ENCODE measurements at places on chromosomes 1 and 21.

- DNase-seq = no peak
Measured at GRCh38 chr21:32463367-32463766, 50.9 kb downstream of the EVA1C start.

DNA sequence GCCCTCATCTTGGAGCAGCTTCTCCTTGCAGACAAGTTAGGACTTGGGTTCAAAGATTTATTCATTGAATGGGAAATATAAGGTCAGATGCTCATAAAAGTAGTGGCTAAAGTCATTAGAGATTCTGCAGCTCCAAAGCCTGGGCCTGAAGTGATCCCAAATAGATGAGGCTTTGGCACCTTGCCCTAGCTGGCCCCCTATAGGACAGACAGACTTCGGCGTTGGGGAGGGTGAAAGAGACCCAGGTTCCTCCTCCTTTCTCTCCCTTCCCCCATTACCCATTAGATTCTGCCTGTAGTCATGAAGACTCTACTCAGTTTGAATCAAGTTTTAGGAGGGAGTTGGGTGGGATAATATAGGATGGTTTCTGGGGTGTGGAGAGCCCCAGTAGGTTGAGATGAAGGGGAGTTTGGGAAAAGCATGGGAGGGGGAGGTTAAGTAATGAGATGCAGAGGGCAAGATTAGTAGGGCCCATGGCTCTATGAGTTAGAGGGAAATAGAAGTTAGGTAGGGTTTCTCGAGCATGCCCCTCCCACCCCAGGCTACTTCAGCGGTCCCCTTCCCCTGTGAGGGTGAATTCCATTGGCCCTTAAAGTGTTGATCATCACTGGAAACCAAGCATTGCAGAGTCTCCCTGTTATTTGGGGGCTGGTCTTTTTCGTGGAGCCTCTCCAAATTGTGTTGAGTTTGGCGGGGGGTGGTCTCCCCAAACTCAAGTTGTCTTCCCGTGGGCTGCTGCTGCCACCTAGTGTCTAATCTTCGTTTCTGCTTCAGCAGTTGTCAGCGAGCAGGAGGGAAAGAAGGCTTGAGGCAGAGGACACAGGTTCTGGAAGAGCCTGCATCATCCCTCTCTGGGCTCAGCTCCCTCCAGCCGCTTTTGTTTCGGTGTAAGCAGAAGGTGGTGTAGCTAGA is 2.1 kb upstream of the AHDC1 start:
- peak; percentile 66 for DNase-seq

DNA sequence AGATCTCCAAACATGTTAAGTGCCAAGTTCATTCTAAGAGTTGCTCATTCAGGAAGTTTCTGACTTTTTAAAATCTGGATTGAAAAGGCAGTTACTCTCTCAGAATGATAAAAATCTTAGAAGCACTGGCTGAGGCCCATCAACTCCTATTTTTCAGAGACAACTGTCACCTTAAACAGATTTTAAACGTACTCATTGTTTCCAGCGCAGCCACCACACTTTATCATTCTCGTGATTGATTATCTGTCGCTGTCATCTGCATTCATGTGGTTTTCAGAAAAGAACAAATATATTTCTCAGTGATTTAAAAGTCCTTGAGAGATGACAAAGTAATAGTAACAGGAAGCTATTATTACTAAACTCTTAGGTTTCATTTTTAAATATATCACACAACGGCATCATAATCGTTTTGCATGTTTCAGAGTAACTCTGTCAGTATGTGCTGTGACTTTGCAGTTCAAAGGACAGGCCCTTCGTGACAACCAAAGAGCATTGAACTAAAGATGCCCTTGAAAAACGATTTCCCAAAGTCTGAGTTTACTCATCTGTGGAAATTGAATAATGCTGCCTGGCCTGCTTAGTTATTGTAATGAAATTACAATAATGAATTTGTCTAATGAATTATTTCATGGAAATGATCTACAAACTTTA is 14.9 kb upstream of the KCNK1 start:
- DNase-seq = no peak

DNA sequence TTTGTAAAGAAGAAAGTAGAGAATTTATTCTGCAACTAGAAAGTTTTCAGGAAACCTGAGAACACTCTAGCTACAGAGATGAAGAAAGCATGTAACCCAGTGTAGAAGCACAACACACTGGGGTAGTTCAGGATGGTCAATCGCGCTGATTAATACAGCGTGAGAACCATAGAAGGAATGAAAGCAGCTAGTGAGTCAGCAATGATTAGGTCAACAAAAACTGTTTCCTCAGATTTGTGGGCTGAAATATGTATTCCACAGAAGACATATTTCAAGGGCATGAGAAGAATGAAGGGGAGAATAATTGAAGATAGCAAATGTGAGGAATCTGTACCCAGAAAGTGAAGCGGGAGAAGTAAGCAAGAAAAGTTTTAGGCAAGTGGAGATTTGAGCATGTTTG is 97.8 kb upstream of the ADGRL2 start:
- no peak for DNase-seq

- no peak for DNase-seq
Measured at GRCh38 chr1:233333086-233333485, 5.6 kb downstream of the MAP3K21 start.

DNA sequence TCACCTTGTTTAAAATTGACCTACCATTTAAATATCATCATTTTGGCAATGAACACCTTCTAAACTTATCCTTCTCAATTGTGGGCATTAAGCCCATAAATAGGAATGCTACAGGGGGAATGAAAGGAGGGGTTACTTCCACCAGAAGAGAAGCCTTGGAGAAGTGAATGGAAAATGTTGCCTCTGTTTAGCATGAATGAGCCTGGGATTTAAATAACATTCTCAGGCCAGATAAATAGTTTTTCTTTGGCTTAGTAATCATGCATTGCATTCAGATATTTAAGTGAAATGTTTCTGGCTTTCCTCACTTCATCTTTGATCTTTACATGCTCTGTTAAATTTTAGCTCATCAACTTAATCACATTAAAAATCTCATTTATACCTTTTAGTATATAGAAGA is 284.3 kb upstream of the FMN2 start:
- DNase-seq = no peak

GRCh38 chr1:87134625-87135328 is 193.9 kb upstream of the LMO4 start:
- no peak for DNase-seq

- DNase-seq = no peak
Measured at GRCh38 chr21:17693801-17694200, 81.1 kb upstream of the BTG3 start.

- DNase-seq = peak; percentile 58
Measured at GRCh38 chr1:201019321-201019977, 4.1 kb downstream of the KIF21B start.

- DNase-seq = no peak
Measured at GRCh38 chr1:208159555-208160258, 84.5 kb downstream of the PLXNA2 start.

DNA sequence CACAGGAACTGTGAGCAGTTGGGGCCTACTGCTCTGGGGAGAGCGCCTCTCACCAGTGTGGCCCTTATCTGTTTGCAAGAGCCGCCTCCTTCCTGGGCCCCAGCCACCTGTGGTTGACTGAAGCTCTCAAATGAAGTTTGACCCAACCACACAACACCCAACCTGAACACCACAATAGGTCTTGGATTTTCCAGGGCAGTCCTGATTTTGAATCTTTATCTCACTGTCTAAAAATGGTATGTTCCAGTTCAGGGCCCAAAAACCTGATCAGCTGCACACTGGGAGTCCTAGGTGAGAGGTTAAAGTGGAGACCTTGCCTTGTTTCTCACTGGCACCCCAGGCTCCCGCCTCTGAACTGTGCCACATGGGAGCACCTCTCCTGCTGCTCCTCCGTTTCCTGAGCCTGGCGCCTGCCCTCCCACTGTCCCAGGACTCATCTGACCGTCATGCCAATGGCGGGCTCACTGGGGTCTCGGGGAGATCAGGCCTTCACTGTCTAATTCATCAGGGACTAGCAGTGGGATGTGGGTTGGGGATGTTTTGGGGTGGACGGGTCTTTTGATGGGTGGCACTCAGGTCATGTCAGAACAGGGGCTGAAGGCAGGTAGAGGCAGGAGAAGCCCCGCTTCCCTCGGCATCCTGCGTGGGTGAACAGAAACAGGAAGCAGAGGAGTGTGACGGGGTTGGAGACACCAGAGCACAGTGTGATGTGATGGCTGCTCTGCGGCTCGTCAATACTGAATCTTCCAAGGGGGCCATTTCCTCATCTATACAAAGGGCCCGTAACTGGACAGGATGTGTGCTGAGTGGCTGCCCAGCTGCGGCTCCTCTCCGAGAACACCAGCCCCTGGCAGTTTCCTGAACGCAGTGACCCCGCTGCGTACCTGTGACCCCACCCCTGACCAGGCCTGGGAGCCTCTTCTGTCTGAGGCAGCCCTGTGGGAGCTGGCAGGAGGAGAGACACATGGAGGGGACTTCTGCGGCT is 59.6 kb upstream of the ITPKB start:
- no peak for DNase-seq

DNA sequence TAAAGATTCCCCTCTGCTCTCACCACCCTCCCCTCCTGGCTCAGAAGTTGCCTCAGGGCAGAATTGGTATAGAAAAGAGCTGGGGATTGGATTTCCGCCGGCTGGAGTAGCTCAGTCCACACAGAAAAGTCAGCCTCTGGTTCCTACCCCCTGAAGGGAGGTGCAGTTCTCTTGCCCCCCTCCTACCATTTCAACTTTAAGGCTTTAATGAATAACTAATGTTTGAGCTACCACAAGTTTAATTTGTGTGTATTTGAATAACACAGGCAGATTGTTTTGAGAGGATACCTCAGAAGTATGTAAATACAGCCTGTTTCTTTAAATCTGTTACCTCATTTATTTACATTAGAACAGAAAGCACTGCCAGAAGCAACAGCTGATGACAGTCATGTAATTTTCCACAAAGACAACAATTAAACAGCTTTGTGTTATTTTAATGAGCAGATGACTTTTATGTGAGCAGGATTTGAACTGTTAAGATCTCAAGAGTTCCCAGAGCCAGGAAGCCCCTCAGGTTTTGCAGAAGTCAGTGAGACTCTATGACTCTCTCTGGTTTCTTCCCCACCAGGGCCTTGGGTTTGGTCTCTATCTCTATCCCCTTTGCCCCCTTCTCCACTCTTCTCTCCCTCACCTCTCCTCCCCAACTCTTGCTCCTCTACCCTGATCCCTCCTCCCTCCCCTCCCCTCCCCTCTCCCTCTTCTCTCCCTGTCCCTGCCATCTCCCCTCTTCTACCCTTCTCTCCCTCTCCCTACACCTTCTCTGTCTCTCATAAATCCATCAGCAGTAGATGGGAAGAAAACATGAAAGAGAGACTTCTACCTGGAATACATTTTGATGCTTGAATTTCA is 26.3 kb downstream of the DUSP10 start:
- DNase-seq = peak; percentile 98

Measured in NCI-H510A treated with DMSO at 0.1 percent for 48 hours (cell line).